ENCODE measurements at places on chromosomes 6 and 20. TPM values are rescaled to one million over a fixed set of nuclear protein-coding genes. Genes with fewer than 3 reads are reported as not detected.

The PLCB1 gene
- total RNA-seq = 0.18 TPM

The ALDH8A1 gene
- 2.7 TPM for total RNA-seq

The KIAA0408 gene
- 11.2 TPM for total RNA-seq

The PSMG4 gene
- 26.3 TPM for total RNA-seq

The SESN1 gene
- total RNA-seq = 14.4 TPM

The DSP gene
- 0.02 TPM for total RNA-seq

The TUBB1 gene
- total RNA-seq = not detected

The SSTR4 gene
- total RNA-seq = not detected

The PBOV1 gene
- total RNA-seq = not detected

The MICA gene
- 11.8 TPM for total RNA-seq

The XKR7 gene
- 0.05 TPM for total RNA-seq

The TEAD3 gene
- 0.23 TPM for total RNA-seq

The DZANK1 gene
- total RNA-seq = 1.5 TPM

The IDH3B gene
- 109 TPM for total RNA-seq

The LPIN3 gene
- 1.5 TPM for total RNA-seq

The PRDM13 gene
- not detected for total RNA-seq

The GLYATL3 gene
- total RNA-seq = not detected

The UNC5CL gene
- 1.2 TPM for total RNA-seq

The SRSF12 gene
- total RNA-seq = not detected

The MACROD2 gene
- total RNA-seq = not detected

The ENPP3 gene
- 2.7 TPM for total RNA-seq

The TPX2 gene
- 117 TPM for total RNA-seq

The GMPR gene
- total RNA-seq = 1.1 TPM

The OGFRL1 gene
- 5.1 TPM for total RNA-seq

The GJA10 gene
- not detected for total RNA-seq

The RSPH4A gene
- 0.27 TPM for total RNA-seq

The MAP7 gene
- total RNA-seq = 0.75 TPM

The MMP24 gene
- not detected for total RNA-seq

The LHFPL5 gene
- not detected for total RNA-seq

The CRISP3 gene
- total RNA-seq = not detected

The SASH1 gene
- total RNA-seq = 0.59 TPM

The GLP1R gene
- total RNA-seq = not detected

The IPCEF1 gene
- 9.5 TPM for total RNA-seq

The CLVS2 gene
- total RNA-seq = not detected

The MROH8 gene
- total RNA-seq = 1.6 TPM

The TRIM15 gene
- total RNA-seq = 0.25 TPM

The RCAN2 gene
- not detected for total RNA-seq

The ZSCAN9 gene
- total RNA-seq = 6.5 TPM

The ADGB gene
- total RNA-seq = not detected

The AIF1 gene
- 70.2 TPM for total RNA-seq

The KIAA1586 gene
- total RNA-seq = 14.2 TPM

The CLIC5 gene
- total RNA-seq = 2.6 TPM

The C20orf141 gene
- not detected for total RNA-seq

The LCA5 gene
- 0.07 TPM for total RNA-seq

The SLCO4A1 gene
- total RNA-seq = 58.0 TPM

The RBM24 gene
- total RNA-seq = not detected

The SPDEF gene
- not detected for total RNA-seq

The CCR6 gene
- not detected for total RNA-seq

The ENPP4 gene
- total RNA-seq = 4.9 TPM

The COL12A1 gene
- not detected for total RNA-seq

The FILIP1 gene
- not detected for total RNA-seq

The HS3ST5 gene
- not detected for total RNA-seq

The CALHM4 gene
- total RNA-seq = not detected
